Glutamatergic neuron (in vitro differentiated cells): ENCODE measurements at places on chromosomes 6 and 20. TPM values are rescaled to one million over a fixed set of nuclear protein-coding genes. Genes with fewer than 3 reads are reported as not detected.
A peak's percentile ranks its signal among the peaks of the same experiment; 100 is the strongest.

GRCh38 chr6:12001004-12001705 is 11.0 kb upstream of the HIVEP1 start:
- no peak for DNase-seq

- no peak for DNase-seq
These were observed 25.2 kb downstream of the ADGRF1 start for GRCh38 chr6:47016909-47017308.

DNA sequence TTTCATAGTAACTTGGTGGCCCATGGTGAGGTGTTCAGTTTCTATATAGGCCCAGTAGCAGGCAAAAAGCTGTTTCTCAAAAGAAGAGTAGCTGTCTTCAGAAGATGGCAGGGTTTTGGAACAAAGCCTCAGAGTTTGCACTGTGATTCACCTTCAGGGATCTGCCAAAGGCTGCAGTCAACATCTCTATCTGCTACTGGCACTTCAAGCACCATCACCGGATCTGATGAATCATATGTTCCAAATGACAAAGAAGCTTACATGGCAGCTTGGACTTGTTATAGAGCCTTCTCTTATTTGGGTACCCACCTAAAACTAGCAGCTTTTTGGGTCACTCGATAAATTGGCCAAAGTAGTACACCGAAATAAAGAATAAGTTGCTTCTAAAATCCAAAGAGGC is 39.5 kb downstream of the PKIB start:
- no peak for DNase-seq

DNA sequence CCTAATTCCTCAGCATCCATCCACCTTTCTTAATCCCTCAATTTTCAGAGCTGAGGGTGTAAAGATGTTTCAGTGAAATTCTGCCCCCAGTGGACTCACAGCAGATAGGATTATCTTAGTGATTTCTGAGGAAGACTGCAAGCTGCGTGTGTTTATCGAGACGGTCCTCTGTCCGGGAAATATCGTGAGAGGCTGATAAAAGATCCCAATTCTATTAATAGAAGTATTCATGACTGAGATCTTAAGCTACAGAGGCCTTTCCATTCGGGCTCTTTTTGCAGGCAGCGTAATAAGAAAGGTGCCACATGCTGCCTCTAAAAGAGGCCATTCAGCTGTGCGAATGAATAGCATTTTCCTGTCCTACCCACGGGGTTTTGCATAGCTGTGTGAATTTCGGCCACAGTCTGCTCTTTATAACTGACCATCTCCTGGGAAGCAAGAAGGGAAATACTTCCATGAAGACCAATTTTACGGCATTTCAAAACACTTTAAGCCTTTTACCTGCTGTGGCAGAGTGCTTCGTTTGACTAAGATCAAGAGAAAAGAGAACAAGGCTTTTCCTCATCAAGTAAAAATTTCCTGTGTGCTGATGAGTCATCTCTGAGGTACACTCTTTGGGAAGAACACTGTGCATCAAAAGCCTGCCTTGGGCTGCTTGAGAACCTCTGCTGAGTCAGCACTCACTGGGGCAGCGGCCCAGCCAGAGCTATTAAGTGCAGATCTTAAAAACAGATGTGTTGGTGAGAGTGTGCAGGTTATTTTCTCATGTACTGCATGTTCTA is 208.8 kb downstream of the ARHGAP18 start:
- DNase-seq: peak; percentile 37

DNA sequence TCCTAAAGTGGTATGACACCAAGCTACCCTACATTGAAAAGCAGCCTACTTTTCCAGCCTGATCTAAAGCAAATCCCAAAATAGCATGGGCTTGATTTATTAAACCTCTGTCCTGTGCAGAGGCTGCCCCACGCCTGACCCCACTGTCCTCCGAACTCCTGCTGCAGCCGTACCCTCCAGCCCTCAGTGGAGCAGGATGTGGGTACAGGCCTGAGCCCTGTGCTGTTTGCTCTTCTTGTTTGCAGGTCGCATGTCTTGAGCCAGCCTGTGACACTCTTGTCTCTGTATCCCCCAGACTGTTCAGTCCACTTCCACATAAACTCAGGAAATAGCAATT is 61.2 kb downstream of the RPP40 start:
- DNase-seq: no peak

Gene TULP4
- 406 TPM for total RNA-seq

- no peak for DNase-seq
These were observed 39.3 kb downstream of the KIF6 start for GRCh38 chr6:39685938-39686337.

DNA sequence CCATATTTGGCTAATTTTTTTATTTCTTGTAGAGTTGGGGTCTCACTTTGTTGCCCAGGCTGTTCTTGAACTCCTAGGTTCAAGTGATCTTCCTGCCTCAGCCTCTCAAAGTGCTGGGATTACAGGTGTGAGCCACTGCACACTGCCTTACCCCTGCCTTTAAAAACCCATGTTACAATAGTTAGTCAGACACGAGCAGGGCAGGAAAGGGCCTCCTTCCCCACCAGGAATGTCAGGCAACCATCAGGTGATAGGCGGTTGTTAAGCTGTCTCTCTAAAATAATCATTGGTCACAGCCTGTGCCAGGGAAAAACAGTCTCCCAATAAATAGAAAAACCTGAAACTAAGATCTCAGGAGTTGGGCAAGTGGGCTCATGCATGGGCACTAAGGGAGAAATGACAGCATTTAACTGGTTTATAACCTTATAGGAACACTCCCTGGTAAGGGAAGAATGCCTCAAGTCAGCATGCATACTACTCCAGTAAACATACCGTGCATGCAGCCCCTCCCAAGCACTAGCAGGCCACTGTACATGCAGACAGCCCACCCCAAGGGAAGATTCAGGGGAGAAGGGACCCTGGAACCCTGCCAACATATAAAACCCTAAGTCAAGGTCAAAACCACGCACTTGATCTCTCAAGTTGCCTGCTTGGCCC is 8.4 kb downstream of the OR2H2 start:
- DNase-seq: no peak

Gene TP53TG5
- total RNA-seq: not detected

DNA sequence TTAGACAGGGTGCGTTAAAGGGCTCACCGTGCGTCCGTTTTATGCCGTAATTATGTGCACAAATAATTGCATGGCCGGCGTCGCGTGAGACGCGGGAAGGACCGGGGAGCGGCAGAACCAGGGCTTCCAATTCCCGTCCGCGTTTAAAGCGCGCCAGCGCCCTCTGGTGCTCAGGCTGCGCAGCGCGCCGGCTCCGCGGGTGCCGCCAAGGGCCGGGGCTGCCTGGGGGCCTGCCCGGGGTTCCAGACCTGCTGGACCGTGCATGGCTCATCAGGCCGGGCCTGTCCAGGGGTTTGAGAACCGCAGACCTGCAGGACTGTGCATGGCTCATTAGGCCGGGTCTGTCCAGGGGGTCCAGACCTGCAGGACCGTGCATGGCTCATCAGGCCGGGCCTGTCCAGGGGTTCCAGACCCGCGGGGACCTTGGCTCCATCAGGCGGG is 369.0 kb downstream of the THBS2 start:
- DNase-seq: peak; percentile 86

Gene DDRGK1
- total RNA-seq: 59.3 TPM

DNA sequence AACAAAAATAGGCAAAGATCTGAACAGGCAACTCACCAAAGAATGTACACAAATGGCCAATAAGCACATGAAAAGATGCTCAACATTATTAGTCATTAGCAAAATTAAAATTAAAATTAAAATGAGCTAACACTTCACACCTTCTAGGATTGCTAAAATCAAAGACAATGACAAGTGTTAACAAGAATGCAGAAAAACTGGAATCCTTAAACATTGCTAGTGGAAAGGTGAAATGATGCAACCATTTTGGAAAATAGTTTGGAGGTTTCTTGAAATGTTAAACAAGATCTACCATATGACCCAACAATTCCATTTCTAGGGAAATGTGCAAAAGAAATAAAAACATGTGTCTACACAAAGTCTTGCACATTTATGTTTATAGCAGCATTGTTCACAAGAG is 75.5 kb upstream of the DST start:
- no peak for DNase-seq

- no peak for DNase-seq
These were observed 78.8 kb downstream of the VEGFA start for GRCh38 chr6:43848671-43849391.

Gene UBR2
- total RNA-seq: 32.3 TPM

- no peak for DNase-seq
These were observed 6.5 kb upstream of the RNF24 start for GRCh38 chr20:4021906-4022305.

DNA sequence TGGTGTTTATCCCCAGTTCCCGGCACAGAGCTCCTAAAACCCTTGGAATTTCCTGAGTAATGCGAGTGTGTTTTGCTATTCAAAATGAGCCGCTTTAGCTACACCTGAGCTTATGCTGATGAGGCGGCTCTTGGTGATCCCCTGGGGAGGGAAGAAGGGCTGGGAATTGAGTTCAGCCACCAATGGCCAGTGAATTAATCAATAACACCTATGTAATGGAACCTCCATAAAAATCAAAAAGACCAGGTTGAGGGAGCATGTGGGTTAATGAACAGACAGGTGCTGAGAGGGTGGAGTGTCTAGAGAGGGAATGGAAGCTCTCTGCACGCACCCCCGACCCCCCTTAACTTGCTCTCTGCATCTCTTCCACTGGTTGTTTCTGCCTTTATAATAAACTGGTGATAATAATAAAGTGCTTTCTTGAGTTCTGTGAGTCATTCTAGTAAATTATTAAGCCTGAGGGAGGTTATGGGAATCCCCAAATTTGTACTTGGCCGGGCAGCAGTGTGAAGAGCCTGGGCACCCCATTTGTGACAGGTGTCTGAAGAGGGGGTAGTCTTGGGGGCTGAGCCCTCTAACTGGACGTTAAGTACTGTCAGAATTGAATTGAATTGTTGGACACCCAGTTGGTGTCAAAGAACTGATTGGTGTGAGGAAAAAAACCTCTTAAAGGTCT is 24.6 kb upstream of the SERPINB1 start:
- no peak for DNase-seq

- DNase-seq: no peak
These were observed 10.3 kb downstream of the SYNCRIP start for GRCh38 chr6:85632164-85632942.

Gene SLC35D3
- total RNA-seq: not detected

DNA sequence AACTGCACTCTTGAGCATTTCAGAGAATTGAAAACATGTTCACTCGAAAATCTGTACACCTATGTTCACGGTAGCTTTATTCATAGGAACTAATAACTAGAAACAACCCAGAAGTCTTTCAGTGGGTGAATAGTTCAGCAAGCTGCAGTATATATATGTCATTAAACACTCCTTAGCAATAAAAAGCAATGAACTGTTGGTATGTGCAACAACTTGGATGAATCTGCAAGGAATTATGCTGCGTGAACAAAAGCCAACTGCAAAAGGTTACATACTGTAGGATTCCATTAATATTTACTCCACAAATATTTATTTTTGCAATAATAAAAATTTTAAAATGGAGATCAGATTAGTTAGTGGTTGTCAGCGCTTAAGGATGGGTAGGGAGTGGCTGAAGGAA is 22.1 kb upstream of the FKBP1A start:
- no peak for DNase-seq

Gene SMAP1
- 33.3 TPM for total RNA-seq

Gene RAMACL
- 9.5 TPM for total RNA-seq

Gene E2F1
- 66.0 TPM for total RNA-seq

- DNase-seq: no peak
These were observed 87.6 kb downstream of the AGPAT4 start for GRCh38 chr6:161186173-161186769.

Gene CBFA2T2
- total RNA-seq: 84.1 TPM

DNA sequence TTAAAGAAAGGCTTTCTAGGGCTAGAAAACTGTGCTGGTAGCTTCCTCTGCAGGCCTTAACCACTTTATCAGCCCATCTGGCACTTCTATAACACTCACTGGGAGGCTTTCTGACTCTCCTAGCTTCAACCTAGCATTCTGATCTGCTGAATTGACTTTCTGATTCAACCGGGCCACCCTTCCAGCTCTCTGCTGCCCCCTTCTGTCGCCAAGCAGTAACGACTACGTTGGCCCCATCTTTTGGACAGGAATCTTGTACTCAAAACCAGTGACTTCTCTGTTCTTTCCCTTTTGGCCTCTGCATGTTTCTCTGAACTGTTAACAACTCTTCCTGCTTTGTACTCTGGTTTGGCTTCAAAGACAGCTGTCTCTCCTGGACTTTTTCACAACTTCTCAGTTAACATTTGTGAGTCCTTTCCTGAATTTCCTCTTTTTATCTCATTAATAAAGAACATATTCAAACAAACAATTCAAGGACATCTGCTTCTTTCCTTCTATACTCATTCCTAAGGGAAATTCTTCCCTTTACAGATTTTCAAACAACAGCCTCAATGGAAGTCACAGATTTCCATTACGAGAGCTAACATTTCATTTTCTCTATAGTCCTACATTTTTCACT is 43.9 kb upstream of the FAM135A start:
- DNase-seq: peak; percentile 80

DNA sequence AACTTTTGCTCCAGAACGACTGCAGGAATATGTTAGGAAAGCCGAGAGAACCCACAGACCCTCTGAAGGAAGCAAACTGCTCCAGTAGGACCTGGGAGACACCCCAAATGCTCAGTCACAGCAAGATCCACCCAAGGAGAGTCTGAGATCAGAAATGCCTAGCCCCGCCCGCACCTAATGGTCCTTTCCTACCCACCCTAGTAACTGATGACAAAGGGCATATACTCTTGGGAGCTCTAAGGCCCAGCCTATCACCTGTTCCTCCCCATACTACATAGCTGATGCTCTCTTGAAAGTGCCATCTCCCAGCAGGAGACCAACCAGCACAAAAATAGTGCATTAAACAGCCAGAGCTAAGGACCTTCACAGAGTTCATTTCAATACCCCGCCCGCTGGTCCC is 67.6 kb downstream of the CD2AP start:
- no peak for DNase-seq

Gene ADGRF1
- total RNA-seq: not detected

DNA sequence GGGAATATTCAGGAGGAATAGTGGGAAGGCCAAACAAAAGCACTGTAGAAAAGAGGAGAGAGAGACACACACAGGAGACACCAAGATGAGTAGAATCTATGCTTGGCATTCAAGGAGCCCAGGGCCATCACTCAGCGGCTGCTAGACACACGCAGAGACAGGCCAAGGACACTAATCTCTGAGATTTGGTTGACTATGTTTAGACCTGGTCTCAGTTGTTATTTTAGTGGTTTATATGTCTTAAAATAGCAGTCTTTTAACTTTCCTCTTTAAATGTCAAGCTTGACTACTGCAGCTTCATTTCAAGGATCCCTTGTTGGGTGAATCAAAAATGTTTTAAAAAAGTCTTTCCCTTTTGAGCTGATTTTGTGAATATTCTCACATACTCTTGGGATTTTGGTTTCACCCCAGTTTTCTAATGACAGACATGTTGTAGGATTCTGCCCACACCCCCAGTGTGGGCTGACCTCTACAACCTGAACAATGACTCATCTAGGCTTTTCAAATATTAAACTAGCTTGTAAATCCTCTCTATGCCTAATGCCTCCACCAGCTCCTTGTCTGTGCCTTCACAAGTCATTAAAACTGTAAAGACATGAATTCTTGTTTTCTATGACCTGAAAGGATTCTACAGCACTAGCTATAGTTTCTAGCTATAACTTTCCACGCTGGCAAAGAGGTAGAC is 142.7 kb upstream of the EXOC2 start:
- no peak for DNase-seq

GRCh38 chr20:46362921-46363867 is 43.2 kb downstream of the ELMO2 start:
- no peak for DNase-seq

Gene DAAM2
- 0.59 TPM for total RNA-seq
